ENCODE measurements at places on chromosomes 6 and 20.

- DNase-seq = no peak
Measured at GRCh38 chr6:48377115-48377514, 266.1 kb upstream of the PTCHD4 start.

DNA sequence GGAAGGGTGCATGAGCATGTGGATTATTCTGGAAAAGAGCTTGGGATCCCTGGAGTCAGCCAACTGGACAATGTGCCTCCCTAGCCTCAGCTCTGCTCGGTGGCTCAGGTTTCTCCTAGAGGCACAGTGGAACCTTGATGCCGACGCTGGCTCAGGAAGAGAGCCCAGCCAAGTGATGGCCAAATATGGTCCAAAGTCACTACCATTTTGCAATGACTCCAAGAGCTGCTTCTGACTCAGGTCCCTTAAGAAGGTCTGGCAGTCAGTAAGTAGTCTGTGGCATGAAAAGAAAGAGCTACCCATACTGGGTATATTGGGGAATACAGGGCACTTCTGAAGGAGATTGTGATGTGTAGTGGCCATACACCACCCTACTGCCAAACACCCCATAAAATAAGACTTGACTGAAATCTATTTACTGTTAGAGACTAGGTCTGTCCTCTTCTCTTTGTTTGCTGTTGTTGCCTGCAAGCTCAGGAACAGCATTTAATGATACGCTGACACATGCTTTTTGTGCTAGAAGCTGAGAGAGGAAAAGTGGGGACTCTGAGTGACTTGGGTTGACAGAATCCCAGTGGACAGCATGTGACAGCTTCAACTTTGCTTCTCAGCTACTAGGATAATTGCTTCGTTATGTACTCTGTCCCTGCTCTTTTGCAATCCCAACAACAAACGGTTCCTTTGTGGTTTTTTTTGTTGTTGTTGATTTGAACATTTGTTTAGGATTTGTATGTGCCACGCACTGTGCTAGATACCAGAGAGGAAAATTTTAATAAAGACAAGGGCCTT, 30.3 kb upstream of the OGFRL1 start:
- DNase-seq = no peak

DNA sequence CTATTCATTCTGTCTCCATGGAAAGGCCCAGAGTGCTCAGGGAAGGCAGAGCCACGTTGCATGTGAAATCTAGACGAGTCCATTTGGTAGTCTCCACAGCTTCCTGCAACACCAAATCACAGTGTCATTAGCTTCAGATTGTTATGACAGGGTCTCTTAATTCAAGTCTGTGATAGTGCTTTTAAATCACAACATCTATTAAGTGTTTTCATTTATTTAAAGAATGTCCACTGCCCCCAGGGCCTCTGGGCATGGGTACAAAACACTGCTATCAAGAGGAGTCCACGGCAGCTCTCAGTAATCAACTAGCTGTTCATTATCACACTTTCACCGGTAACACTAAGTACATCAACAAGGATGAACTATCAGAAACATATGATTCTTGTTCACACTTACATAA, 455.9 kb upstream of the JARID2 start:
- no peak for DNase-seq

DNA sequence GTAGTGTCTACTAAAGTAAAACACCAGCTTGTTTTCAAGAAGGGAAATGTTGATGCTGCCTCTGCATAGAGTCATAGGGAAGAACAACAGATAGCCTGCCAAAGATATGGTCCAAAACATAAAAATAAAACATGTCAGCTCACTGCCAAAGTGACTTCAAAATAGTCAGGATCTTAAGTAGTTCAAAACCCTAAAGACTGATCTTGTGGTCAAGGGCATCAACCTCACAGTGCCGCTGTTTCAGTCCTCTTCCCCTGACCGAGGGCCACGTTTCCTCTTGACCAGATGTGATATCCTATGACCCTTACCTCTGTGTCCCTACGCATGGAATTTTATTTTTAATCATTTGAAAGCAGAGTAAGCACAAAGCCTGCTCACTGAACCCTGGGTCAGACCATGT, 104.2 kb upstream of the CNKSR3 start:
- no peak for DNase-seq

GRCh38 chr6:158337332-158337731, 25.1 kb downstream of the TULP4 start:
- no peak for DNase-seq

DNA sequence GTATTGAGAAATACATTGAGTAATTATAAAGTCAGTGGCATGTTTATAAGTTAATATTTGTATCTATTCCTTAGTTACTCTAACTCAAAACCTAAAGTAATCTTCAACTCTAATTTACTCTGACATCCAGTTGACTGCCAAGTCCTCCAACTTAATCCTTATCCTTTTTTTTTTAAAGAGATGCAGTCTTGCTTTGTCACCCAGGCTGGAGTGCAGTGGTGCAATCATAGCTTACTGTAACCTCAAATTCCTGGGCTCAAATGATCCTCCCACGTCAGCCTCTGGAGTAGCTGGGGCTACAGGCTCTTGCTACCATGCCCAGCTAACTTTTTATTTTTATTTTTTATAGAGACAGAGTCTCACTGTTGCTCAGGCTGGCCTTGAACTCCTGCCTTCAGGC, 24.4 kb downstream of the PTPN1 start:
- no peak for DNase-seq

GRCh38 chr6:3884007-3884745, 35.0 kb downstream of the FAM50B start:
- no peak for DNase-seq

GRCh38 chr20:44990425-44990824, 24.1 kb downstream of the STK4 start:
- no peak for DNase-seq

- DNase-seq = no peak
Measured at GRCh38 chr6:167949121-167949684, 48.3 kb upstream of the KIF25 start.

- DNase-seq = no peak
Measured at GRCh38 chr6:42907336-42907735, 8.5 kb upstream of the PTCRA start.

- no peak for DNase-seq
Measured at GRCh38 chr20:1876217-1876921, 18.8 kb upstream of the SIRPA start.

DNA sequence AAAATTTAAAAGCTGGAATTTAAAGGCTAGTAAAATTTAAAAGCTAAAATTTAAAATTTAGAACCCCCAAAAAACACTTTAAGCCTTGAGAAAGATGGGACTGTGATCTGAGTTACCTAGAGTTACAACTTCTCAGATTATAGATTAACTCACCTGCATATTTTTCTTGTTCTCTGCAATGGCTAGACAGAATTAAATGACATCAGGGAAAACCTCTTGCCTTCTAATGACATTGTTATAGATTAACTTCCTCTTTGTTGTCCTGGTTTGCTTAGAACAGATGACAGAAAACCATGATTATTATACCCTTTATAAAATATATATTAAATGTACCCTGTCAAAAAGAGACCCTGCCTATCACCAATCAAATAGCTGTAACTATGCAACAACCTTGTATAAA, 56.4 kb downstream of the TRDN start:
- no peak for DNase-seq

DNA sequence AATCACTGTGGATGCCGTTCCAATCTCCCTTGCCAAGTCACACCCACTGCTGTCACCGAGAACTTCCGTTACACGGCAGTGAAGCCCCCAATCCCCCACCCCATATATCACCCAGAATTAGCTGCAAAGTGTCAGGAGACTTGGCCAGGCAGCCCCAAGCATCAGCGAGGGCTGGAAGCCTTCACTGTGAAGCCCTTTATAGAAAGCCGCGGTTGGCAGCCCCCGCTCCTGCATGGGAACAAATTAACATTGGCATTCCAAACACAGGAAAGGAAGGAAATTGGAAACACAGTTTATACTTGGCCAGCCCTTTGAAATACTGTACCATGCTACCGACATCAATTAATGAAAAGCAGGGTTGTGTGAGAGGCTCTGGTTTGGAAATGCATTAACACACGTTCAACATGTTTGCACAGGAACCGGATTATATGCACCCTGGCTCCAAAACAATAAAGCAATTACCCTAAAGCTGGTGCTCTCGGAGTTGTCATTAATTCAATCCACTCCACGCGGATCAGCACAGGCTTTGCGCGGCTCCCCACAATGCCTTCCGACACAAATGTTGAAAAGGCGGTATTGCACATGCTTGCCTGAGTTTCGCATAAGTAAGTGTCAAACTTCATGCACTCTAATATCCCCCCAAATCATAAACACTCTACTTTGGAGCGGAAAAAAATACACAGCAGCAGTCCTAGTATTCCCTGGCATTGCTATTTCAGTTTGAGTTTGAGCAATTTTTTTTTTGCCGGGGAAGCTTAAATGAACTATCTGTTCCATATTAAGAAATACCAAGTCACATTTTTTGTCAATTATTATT, 7.1 kb downstream of the BMP7 start:
- no peak for DNase-seq

GRCh38 chr6:149471801-149472200, 13.0 kb downstream of the ZC3H12D start:
- DNase-seq = no peak

- no peak for DNase-seq
Measured at GRCh38 chr20:31652917-31653396, 15.2 kb downstream of the COX4I2 start.

DNA sequence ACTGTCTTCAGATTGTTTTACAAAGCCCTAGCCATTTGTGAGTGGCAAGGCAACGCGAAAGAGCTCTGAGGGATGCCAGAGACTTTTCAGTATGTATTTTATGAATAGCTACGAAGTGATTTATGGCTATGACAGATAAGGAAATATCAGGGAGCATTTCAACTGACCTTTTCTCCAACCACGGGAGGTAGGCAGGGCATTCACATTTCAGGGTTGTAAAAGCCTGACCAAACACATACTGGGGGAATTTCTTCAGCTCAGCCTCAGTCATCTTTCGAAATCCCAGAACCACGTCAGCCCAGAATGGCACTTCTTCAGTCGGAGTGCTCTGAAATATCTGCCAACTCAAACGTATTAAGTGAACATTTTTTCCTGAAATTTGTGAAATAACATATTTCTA, 10.8 kb downstream of the DDO start:
- DNase-seq = no peak

DNA sequence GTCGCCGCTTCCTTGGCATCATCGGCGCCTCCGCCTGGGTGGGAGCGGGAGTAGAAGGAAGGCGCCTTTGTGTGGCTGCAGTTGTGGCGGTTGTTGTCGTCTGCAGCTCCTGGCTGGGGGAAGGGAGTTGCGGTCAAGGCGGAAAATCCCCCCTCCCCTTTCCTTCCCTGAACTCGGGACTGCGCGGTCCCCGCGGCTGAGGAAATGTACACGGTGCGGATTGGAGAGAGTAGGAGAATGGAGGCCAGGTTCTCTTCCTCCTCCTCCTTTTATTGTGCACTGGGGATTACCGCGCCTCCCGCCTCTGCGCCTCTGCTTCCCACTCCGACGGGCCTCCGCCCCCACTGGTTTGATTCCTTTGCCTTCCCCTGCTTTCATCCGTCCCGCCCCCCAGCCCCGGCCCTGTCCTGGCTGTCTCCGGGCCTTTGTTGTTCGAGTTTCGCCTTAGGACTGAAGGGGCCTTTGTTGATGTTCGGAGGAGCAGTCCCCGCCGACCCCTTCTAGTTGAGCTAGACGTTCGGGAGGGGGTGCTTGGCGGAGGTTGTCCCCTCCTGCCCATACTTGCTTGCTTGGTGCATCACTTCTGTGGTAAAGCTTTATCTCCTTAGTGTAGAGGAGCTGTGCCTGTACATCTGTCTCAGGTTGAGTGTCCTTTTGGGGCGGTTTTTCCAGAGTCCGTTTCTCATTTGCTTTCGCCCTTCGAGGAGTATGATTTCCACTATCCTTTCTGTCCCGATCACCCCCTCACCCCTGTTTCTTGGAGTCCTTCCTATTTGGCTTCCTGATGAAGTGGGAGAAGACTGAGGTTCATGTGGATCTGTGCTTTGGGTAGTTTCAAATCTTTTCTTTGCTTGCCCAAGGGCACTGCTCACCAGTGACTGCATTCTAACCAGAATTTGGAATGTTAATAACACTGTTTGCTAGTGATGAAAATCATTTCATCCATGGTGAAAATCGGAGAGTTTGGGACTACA, 764 bp downstream of the ZNF292 start:
- DNase-seq = peak; percentile 34

DNA sequence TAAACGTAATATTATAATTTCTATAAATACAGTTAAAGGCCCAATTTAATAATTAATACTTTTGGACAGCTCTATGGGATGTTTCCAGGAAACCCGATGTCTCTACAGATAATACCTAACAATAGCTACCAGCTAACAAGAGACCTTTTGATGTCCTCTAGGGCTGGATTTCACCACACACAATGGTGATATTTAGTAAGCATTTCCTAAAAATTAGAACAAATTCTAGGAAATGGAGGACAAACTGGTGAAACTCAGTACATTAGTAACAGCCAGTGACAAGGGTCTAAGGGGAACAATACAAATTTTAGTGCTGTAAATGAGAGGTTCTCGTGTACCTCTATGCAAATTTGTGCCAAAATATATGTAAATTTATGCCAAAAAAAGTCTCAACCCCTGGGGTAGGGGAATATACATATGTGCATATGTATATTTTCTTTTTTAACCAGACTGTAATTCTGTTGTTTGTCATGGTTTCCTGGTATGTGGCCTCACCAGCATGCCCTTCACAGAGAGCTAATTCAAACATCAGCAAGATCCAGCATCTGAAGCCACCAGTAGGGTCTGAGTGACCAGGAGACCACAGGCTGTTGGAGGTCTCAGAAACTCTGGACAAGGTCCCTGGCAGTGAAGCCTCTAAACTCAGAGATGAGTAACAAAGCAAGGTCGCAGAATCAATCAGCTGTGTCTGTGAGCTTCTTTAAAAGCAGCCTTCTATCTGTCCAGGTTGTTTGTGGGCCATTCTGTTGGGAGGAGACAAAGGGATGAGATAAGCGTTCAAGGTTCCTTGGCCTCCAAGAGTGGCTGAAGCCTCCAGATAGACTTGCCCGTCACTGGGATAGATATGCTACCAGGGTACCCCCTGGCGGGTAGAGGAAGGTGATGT, 235.1 kb upstream of the RREB1 start:
- DNase-seq = no peak

- DNase-seq = no peak
Measured at GRCh38 chr20:48731536-48731935, 96.3 kb downstream of the PREX1 start.

- DNase-seq = no peak
Measured at GRCh38 chr6:45961125-45961524, 54.5 kb downstream of the CLIC5 start.
